ENCODE measurements at places on chromosomes 6 and 20. TPM values are rescaled to one million over a fixed set of nuclear protein-coding genes. Genes with fewer than 3 reads are reported as not detected.

- DNase-seq, result no peak
Measured at GRCh38 chr6:16803294-16804200, 42.3 kb upstream of the ATXN1 start.

Gene TCP1
- 333 TPM for total RNA-seq

- no peak for DNase-seq
Measured at GRCh38 chr6:13769655-13770053, 44.7 kb downstream of the MCUR1 start.

Gene TMEM151B
- not detected for total RNA-seq

DNA sequence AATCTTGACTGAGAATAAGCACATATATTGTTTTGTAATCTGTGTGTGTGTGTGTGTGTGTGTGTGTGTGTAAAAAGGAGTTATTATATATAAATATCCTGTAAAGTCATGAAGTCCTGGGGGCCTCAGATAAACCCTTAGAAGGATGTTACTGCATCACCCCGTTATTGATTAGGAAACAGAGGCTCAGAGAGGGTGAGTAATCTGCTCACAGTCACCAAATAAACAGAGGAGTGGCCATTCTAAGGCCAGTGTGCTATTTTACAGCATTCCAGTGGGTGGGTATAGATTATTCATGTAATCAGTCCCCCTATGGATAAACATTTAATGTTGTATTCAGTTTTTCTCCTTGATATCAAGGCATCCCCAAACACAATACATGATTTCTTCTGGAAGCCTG, 87.1 kb downstream of the CDC5L start:
- no peak for DNase-seq

DNA sequence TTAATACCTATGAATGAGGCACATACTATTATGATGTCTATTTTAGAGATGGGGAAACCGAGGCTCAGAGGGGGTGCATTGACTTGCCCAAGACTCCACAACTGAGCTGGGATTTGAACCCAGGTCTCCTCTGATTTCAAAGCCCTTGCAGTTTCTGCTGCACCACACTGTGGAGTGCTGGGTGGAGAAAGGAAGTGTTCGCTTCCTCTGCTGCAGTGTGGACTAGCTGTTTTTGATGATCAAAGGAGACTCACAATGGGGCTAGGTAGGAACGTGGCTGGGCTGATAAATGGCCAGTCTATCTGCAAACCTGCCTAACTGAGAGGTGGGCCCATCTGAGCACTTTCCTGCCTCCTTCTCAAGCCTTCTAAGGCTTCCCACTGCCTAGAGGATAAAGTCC, 87.2 kb downstream of the CD40 start:
- no peak for DNase-seq

DNA sequence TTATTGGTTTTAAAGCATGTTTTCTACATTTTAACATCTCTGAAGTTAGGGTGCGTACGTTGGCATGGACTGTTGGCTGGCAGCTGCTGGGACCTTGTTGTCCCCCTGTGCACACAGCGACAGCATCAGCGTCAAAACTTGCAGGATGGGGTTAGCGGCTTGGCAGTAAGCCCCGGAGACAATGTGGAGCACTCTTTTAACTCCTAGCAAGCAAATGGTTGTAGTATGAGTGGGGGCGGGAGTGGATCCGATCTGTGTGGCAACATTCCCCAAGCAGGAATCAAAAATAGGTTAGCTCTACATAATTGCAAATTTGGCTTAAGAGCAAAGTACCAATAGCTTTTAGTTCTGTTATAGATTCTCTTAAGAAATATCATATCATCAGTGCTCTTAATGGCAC, 70.1 kb downstream of the NRN1 start:
- DNase-seq, result no peak

Gene DSP
- total RNA-seq, result 193 TPM

Gene CLDN20
- total RNA-seq, result not detected

Gene NNAT
- total RNA-seq, result not detected

Gene OR2J3
- not detected for total RNA-seq

- DNase-seq, result no peak
Measured at GRCh38 chr6:58198301-58198700, 880.9 kb downstream of the PRIM2 start.

DNA sequence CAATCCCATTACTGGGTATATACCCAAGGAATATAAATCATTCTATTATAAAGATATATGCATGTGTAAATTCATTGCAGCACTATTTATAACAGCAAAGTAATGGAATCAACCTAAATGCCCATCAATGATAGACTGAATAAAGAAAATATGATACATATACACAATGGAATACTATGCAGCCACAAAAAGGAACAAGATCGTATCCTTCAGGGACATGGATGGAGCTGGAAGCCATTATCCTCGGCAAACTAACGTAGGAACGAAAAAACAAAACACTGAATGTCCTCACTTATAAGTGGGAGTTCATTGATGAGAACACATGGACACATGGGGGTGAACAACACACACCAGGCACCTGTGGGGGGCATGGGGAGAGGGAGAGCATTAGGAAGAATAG, 156.7 kb downstream of the RNGTT start:
- DNase-seq, result no peak

DNA sequence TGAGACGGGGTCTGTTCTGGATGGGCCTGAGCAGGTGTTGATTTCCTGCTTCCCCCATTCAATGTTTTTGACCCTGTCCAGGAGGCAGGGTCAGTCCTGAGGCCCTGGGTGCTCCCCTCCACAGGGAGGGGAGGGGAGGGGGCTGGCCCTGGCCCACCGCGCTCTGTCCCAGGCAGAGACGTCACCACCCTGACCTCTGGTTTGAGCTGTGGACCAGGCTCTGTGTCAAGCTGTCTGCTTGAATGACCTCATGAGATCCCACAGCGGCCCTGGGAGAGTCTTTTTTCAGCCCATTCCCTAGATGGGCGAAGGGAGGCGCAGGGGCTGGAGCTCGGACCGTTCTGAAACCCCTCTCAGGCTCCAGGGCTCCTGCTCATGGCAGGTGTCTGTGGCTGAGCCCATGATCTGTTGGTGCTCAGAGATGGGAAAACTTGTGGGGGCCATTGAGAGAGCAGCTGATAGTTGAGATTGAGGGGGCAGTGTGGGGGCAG, 8.9 kb upstream of the LKAAEAR1 start:
- no peak for DNase-seq

Gene LBP
- not detected for total RNA-seq

- peak; percentile 90 for DNase-seq
Measured at GRCh38 chr20:50744143-50744792, 12.9 kb downstream of the PARD6B start.

Gene FOXF2
- total RNA-seq, result 0.88 TPM

Gene KIAA1755
- total RNA-seq, result 0.19 TPM

DNA sequence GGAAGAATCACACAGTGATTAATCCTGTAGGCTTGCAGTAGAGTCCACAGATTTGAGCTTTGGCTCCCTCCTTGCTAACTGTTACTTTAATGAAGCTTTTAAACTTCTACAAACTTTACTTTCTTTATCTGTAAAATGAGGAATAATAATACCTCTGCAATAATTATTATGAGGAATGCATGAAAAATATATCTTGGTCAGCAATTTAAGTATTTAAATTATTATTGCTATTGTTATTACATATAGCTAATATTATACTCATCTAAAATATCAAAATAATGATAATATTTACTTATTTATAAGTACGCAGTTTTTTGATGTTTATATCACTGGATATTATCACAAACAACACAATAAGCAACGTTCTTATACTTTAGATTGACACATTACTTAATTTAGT, 38.3 kb upstream of the LAMA2 start:
- DNase-seq, result no peak

DNA sequence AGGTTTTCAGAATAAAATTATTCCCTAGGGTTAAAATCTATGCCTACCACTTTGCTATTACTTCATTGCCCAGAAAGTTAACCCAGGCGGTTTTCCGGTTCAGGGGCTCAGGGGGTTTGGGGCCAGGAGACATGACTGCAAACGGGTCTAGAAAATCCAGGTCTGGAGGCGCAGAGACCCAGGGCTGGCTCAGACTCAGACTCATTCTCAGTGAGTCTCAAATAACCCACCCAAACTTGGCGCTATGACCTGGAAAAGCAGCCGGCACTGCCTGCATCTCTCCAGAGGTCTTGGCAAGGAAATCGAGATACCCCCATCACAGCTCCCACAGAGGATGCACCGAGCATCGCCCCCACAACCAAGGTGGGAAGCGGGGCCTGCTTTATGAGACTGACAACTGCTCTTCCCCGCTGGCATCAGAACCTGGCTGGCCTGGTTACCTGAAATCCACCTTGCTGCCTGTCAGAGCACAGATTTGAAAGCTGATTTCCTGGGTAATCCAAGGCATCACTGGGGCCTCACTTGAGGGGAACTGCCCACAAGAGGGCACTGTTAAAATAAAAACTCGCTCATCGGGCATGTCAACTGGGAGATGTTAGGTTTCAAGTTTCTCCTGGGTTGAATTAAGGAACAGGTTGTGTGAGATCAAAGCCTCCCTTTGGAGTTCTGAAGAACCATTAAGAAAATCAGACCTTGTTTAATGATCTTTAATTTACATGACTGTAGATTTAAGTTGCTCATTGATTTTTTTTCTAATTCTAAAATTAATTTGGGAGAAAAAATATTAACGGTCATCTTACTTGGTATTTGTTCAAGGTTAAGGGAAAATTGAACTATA, 55.1 kb downstream of the KIF16B start:
- DNase-seq, result peak; percentile 69

DNA sequence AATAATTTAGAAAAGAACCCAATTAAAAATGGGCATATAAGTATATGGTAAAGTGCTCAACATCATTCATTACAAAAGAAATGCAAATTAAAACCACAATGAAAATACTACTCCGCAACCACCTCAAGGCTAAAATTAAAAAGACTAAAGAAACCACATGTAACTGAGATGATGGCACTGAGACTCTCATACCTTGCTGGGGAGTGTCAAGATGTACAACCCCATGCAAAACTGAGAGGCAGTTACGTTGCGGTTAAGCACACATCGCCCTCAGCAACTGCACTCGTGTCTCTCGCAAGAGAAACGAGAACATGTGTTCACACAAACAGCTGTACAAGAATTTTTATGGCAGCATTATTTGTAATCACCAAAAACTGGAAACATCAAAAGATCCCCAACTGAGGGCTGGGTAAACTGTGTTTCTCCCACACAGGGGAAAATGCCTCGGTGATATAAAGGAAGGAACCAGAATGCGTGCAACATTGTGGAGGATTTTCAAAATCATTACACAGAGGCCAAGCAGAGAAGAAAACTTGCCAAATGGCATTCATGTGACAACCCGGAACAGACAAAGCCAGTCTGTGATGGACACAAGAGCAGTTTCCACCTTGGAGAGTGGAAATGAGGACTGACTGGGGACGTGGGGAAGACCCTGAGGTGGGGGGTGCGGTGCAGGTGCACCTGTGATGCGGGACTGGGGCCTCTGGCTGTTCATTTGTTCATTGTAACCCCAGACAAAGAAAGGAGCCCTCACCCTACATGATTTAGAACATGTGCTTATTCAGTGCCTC, 144.9 kb downstream of the WDR27 start:
- DNase-seq, result no peak

DNA sequence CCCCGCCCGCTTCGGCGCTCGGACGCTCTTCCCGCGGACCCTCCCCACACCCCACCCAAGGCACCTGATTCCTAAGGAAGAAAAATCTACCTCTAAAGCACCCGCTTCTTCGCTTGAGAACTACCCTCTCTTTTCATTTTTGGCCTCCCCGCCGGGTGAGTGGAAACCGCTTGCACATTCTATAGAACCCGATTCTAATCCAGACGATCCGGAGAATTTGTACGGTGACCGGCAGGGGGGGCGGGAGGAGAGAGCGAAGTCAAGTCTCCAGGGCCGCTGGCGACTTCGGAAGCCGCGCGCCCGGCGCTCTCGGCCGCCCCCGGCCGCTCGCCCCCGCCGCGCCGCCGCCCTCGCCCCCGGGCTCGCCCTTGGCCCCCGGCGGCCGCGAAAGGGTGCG, at the start of gene RBM24:
Gene RBM24, plus strand, starts transcription at position 262 of the 397 bp plus-strand sequence. CDS start 221 bp downstream, outside the sequence.
- peak; percentile 71 for DNase-seq

- no peak for DNase-seq
Measured at GRCh38 chr6:139473231-139473701, 98.8 kb upstream of the CITED2 start.

Gene GJA10
- total RNA-seq, result not detected

Gene PPIL4
- 28.3 TPM for total RNA-seq

DNA sequence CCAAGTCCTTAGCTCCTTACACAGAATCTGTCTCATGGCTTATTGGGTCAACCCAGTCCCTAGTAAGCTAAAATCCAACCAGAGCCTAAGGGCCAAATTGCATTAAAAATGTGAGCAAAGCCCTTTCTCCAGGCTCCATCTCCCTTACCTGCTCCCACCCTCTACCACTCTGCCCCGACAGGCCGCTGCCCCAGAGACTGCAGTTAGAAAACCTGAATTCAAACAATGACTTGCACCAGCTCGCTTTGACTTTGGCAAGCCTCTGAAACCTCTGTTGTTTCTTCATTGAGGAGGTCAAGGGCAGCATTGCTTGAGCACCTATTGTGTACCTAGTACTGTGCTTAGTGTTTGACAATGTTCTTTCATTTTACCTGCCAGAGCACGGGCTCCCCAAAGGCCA, 188.1 kb upstream of the PMEPA1 start:
- DNase-seq, result no peak

DNA sequence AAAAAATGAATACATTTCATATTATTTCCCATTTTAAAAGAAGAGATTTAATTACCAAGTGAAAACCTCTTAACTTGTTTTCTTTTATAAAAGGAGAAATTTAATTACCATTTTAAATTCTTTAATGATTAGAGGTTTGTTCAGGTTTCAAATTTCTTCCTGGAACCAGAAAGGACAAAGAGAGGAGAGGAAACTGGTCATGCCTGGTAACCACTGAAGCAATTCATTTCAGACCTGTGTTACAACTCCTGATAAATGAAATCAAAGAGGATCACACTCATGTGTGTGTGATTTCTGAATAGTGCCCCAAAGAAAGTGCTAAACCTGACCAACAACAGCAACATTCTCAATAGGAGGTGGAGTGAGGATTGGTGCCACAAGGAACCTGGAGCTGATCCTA, 12.6 kb upstream of the SLPI start:
- DNase-seq, result no peak

Gene HRH3
- total RNA-seq, result not detected

Gene LY6G6F
- total RNA-seq, result not detected

GRCh38 chr6:109872968-109873545, 105.1 kb upstream of the GPR6 start:
- no peak for DNase-seq
